ENCODE measurements at places on chromosomes 13 and 19.

GRCh38 chr19:4068047-4068966 is 1.6 kb upstream of the ZBTB7A start:
- no peak for DNase-seq

DNA sequence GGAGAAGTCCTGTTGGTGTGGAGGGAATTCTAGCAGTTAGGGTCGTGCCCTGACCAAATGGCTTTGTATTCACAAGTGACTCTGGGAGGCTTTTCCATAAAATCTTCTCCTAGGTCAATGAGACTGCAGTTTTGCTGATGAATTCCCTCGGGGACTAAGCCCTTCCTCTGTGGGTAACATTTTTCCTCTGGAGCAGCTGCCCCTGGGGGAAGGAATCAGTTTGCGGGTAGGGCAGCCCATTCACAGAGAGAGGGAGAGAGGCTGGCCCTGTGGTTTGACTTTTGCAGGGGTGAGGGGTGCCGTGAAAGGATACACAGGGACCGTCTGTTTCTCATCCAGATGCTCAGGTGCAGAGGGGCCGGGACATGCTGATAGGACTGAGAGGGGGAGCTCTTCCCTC is 67.3 kb downstream of the ERICH6B start:
- DNase-seq = no peak

- no peak for DNase-seq
Observed at GRCh38 chr19:46350758-46351159, 3.9 kb downstream of the PPP5C start.

- DNase-seq = no peak
Observed at GRCh38 chr13:32824675-32825074, 191.5 kb upstream of the KL start.

- DNase-seq = no peak
Observed at GRCh38 chr13:77548095-77548494, 12.6 kb downstream of the SCEL start.

- DNase-seq = peak; percentile 87
Observed at GRCh38 chr19:38869836-38870607, 8.1 kb downstream of the RINL start.

GRCh38 chr19:58305932-58306323 is 751 bp downstream of the ERVK3-1 start:
- DNase-seq = no peak

- DNase-seq = no peak
Observed at GRCh38 chr13:30806784-30807183, 71.4 kb downstream of the ALOX5AP start.

DNA sequence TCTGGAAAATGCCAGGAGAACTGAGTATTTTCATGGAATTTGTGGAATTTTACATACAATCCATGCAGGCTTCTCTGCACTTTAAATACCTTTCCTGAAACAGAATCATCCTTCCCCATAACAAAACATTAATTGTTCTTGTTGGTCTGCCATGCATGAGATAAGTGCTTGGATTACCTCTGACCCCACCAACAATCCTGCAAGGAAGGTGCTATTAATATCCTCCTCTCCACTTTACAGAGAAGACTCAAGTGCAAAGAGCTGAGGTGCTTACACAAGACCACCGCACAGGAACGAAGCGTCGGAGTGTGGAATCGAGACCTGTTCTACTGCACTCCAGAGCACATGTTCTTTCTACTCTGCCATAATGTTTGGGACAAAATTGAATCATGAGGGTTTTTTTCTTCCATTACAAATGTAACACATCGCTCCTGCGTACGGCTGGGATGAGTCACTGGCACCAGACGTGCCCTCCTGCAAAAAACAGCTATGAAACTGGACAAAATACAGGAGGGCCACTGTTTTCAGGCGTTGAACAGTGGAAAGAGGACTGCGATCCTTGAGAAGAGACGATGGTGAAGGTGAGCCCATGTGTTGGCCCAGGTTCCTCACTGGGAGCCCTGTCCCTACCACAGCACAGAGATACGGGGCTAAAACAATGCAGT is 12.9 kb upstream of the LRRC4B start:
- DNase-seq = no peak

- no peak for DNase-seq
Observed at GRCh38 chr13:98976941-98977340, 923 bp downstream of the DOCK9 start.

GRCh38 chr13:42883771-42884467 is 102.5 kb downstream of the FAM216B start:
- no peak for DNase-seq

DNA sequence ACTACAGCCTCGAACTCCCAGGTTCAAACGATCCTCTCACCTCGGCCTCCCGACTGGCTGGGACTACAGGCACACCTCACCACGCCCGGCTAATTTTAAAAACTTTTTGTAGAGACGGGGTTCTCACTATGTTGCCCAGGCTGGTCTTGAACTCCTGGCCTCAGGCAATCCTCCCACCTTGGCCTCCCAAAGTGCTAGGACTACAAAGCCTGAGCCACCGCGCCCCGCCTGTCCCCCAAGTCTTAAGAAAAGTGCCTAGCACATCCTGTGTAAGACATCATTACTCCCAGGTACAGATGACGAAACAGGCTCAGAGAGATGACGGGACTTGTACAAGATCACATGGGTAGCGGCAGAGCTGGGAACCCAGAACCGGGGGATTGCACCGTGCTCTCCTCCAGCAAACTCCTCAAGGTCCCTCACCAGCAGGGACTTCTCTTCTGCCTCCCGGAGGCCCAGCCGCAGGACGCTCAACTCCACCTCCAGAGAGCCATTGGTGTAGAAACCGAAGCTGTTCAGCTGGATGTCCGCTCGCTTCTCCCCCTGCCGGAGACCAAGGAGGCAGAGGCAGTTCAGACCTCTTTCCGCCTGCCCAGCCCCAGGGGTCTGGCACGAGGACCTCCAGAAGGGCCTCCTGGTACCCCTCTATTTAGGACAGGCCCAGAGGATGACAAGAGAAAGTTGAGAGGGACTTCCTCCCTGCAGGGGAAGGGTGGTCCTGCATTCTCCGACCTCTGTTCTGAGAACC is 1.0 kb downstream of the GPR108 start:
- no peak for DNase-seq

GRCh38 chr19:14107581-14108461 is 9.7 kb downstream of the PRKACA start:
- no peak for DNase-seq

GRCh38 chr13:20197361-20197834 is 4.7 kb upstream of the GJB2 start:
- DNase-seq = no peak

DNA sequence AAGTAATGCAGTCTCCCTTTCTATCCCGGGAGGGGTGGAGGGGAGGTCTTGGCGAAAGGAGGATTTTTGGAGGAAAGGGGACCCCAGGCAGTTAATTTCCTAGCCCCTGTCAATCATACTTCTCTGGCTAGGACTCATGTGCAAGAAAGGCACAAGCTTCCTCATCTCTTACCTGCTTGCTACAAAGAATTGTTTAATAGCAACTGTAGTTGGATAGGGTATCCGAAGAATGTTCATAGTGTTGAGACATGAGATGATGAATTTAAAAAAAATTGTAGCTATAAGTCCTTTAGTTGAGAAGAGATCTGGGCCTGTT is 525 bp downstream of the BORA start:
- DNase-seq = no peak

DNA sequence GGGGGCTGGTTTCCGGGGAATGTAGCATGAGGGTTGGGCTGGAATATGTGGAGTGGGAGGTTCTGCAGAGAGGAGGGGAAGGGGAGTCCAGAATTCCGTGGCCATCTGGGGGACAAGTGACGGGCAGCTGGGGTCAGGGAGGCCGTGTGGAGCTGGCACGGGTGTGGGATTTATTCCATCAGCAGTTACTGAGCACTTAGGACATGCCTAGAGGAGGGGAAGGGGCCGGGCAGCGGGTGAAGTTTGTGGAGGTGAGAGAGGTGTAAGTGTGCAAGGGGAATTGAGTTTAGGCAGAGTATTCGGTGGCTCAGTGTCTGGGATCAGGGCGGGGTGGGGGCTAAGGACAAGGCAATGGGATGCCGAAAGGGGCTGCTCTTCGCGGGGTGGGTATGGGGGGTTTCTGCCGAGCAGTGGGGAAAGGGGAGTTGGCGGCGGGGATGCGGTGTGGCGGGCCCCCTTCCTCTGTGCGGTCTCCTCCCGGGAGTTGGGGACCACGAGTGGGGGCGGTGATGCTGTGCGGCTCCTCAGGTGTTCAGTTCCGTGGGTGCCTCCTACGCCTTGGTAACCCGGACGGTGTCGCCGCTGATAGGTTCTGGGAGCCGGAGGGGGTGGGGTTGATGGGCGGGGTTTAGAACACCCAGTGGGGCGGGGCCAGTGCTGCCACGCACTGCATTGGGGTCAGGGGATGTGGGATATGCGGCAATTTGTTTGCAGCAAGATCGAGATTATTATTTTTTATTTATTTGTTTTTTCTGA is 5.4 kb downstream of the CCDC61 start:
- peak; percentile 61 for DNase-seq

DNA sequence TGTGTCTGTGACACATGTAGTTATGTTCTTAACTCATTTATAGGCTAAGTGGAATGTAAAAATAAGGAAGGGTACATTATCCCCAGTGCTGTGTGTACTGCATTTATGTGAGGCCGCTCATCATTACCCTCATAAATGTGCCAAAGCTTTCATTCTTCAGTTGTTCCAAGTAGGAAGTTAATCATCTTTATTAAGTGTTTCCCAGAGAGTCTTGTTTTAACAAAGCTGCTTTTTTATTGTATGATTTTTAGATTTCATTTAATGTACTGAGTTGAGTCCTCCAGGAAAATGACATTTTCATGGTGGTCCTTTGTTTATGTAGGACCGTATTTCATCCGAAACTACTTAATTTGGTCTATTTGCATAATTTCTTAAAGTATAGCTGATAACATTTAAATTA is 379.8 kb downstream of the DLEU7 start:
- no peak for DNase-seq

- no peak for DNase-seq
Observed at GRCh38 chr19:10852098-10852800, 4.0 kb downstream of the C19orf38 start.

- DNase-seq = no peak
Observed at GRCh38 chr13:97379386-97379785, 54.6 kb upstream of the RAP2A start.

DNA sequence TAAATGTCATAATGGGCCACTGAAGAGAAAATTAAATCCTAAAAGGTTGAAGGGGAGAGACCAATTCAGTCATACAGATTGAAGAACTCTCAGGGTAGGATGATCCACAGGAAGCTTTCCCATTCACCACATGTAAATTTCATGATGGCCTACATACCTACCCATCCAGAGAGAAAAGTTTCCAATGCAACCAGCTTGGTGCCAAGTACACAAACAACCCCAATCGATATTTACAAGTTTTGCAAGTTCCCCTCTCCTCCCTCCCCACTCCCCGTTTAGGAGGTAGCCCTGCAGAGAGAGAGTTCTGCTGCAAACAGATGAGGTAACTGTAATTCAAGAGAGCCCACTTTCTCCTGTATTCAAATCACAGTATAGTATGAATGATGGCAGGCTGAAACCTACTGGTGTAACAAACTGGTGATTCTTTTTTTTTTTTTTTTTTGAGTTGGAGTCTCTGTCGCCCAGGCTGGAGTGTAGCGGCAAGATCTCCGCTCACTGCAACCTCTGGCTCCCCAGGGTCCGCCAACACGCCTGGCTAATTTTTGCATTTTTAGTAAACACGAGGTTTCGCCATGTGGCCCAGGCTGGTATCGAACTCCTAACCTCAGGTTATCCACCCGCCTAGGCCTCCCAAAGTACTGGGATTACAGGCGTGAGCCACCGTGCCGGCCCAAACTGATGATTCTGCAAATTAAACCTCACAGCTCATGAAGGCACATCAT is 14.4 kb downstream of the FOXO1 start:
- no peak for DNase-seq

GRCh38 chr19:14369399-14370168 is 11.7 kb upstream of the ADGRE5 start:
- DNase-seq = no peak

DNA sequence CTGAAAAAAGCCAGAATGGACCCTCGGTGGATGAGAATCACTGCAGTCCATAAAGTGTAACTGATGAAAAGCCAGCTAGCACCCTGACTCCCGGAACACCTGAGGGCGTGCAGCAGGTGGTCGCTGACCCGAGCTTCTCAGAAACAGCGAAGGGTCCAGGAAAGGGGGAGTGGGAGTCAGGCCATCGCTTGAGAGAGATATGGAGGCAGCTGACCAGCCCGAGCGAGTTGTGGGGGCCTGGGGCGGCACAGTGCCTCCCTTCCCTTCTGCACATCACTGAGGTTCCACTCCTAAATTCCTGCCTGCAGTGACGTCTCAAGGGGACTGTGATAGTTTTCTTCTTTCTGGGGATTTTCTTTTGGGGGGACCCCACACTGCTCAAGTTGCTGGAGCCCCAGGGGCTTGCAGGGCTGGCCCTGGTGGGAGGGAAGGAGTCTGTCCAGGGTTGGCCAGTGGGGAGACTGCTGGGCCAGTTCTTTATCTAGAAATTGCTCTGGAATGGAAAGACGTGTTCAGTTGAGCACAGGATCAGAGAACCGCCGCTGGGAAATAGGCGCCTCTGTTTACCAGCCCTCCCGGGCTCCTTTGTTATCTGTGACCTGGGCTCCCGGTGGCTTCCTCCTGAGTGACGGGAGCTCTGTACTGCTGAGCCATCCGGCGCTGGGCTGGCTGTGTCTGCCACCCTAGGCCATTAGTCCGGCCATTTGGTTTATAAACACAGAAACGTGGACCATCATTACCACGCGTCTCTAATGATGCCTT is 71.3 kb downstream of the RAB20 start:
- no peak for DNase-seq

DNA sequence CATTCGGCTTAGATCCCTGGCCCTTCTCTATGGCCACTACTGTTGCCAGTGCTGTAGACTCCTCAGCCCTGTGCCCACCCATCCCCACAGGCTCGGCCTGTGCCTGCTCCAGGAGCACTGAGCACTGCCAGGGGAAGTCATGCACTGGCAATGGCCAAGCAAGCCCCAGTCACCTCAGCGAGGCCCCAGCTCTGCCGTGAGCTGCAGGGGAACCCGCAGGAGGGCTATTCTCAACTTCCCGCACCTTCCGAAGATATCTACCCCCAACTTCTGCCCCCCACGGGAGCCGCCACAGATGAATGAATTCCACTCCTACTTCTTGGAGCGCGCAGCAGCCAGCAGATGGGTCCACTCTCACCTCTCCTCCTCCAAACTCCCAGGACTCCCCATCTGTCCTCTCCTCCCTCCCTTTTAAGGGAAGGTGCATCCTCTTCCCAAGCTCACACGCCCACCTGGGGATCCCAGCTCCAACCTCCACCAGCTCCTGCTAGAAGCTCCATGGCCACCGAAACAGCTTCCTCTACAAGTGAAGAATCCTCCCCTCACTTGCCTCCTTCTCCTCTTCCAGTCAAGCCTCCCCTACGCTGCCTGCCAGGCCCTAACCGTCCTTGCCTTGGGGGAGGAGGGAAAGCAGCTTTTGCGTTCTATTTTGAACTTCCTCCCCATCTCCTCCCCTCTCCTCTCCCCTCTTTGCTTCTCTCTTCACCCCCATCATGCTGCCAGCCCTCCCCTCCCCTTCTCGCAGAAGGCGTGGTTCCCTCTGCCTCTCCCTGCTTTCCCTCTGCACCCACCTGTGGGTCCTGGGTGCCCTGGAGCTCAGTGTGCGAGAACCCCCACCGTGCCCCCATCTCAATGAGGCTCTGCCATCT is 52.2 kb downstream of the PEPD start:
- DNase-seq = no peak
